Panc1 (cell line): ENCODE measurements at places on chromosomes 2 and 18.

GRCh38 chr2:135144343-135144742 lies 92.3 kb downstream of the RAB3GAP1 start:
- DNase-seq = no peak

- no peak for DNase-seq
Observed at GRCh38 chr2:3606028-3606369, 11.1 kb downstream of the COLEC11 start.

DNA sequence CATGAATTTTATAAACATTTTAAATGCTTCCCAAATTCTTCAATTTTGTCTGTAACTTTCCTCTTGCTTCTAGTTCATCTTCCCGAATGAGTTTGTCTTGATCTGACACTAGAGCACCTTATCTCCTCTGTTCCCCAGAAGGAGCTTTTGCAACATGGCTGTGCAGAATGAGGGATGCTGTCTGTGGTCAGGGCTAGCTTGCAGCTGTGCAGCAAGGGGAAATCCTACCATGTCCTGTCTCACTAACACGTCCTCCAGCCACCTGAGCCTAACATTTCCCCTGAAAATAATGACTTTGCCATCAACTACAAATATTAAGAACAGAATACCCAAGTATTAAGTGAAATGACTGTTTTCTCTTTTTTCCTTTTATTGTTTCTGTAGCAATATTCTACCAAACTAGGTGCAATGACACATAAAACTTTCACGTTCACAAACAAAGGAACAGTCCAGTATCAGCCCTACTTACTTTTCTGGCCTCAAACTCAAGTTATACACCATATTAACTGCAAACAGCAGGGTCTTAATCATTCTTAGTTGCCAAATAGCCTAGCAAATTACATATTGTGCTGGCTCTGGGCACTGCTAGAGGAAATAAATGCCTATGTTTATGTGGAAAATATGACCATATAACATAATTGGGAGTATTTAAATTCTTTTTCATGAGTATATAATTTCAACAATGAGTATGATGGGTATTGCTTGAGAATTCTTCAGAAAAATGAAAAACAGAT lies 423.3 kb downstream of the CMPK2 start:
- no peak for DNase-seq

- DNase-seq = no peak
Observed at GRCh38 chr2:230849633-230850357, 14.9 kb upstream of the ITM2C start.

GRCh38 chr2:121272596-121272995 lies 12.4 kb downstream of the TFCP2L1 start:
- no peak for DNase-seq
